ENCODE measurements at places on chromosomes 12 and 14. TPM values are rescaled to one million over a fixed set of nuclear protein-coding genes. Genes with fewer than 3 reads are reported as not detected.

The NANOG gene
- not detected for total RNA-seq

The PLEKHG7 gene
- total RNA-seq = not detected

The CIDEB gene
- 0.20 TPM for total RNA-seq

The SOAT2 gene
- not detected for total RNA-seq

The IGF1 gene
- total RNA-seq = 0.20 TPM

The DBX2 gene
- total RNA-seq = not detected

The DHRS4L2 gene
- total RNA-seq = 11.7 TPM

The CACNA2D4 gene
- 2.7 TPM for total RNA-seq

The CCDC184 gene
- total RNA-seq = 5.1 TPM

The TTC5 gene
- 12.6 TPM for total RNA-seq

The TXNRD1 gene
- 72.8 TPM for total RNA-seq

- no peak overlapping the region for H3K4me3 ChIP-seq
- DNase-seq = peak; percentile 76
- H3K27ac ChIP-seq = no peak overlapping the region
- no peaks in the 10 kb centered on the region for H3K4me1 ChIP-seq
- no peaks in the 10 kb centered on the region for H3K36me3 ChIP-seq
- no peaks in the 10 kb centered on the region for H3K27me3 ChIP-seq
Measured at GRCh38 chr12:15856097-15856982, 25.8 kb upstream of the STRAP start.

DNA sequence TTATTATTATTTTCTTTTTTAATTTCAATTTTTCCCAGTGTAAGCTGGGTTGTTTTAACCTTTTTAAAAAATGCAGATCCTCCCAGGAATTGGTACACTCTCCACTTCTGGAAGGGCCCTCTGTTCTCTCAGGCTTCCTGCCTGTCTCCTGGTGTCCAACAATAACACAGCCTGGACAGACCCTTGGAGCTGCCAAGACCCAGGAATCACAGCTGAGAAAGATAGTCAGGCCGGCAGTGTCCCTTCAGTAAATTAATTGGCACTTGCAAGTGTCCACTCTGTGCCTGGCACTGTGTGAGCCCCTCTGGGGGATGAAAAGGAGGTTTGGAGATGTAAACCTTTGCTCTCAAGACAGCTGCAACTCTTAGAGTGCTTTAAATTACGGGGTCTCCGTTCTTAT, 113.3 kb downstream of the SMOC1 start:
- no peak overlapping the region for H3K4me3 ChIP-seq
- no peaks in the 10 kb centered on the region for H3K27me3 ChIP-seq
- peaks cover 9% of the 10 kb centered on the region for H3K4me1 ChIP-seq
- no peak for DNase-seq
- no peaks in the 10 kb centered on the region for H3K36me3 ChIP-seq

DNA sequence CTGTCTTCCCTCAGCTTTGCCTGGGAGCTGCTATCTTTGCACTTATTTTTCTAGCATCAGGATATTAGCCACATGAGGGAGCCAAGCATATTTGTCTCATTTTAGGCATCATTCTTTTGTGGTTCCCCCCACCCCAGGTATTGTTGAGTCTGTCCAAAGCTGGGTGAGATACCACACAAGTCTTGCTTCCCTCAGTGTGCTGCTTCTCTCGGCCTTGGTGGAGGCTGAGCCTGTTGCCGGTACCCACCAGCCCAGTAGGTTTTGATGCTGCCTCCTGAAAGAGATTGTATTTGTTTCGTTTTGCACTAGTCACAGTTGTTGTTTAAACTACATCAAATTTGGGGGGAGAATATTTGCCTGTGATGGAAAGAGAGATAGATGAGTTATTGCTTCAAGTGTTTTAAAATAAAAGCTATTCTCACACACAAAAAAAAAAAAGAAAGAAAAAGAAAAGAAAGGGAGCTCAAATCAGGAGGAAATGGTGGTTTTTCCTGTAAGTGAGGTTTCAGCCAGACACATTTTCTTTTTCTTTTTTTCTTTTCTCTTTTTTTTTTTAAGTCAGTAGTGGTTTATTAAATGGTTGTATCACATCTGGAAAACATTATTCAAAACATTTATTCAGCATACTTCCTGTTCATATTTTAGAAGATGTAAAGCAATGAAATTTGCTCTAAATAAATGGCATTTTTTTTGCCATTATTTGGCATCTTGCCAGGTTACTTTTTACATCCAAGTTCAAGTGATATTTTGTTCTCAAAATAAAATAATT, 58.5 kb downstream of the SLC4A8 start:
- DNase-seq = no peak
- no peak overlapping the region for H3K4me3 ChIP-seq
- no peak overlapping the region for H3K27ac ChIP-seq
- H3K36me3 ChIP-seq = no peaks in the 10 kb centered on the region
- peaks cover 41% of the 10 kb centered on the region for H3K27me3 ChIP-seq

- no peaks in the 10 kb centered on the region for H3K36me3 ChIP-seq
- no peaks in the 10 kb centered on the region for H3K4me1 ChIP-seq
- no peak overlapping the region for H3K4me3 ChIP-seq
- H3K27me3 ChIP-seq = no peaks in the 10 kb centered on the region
- no peak for DNase-seq
Measured at GRCh38 chr12:9797722-9798619, 29.3 kb upstream of the KLRF1 start.

DNA sequence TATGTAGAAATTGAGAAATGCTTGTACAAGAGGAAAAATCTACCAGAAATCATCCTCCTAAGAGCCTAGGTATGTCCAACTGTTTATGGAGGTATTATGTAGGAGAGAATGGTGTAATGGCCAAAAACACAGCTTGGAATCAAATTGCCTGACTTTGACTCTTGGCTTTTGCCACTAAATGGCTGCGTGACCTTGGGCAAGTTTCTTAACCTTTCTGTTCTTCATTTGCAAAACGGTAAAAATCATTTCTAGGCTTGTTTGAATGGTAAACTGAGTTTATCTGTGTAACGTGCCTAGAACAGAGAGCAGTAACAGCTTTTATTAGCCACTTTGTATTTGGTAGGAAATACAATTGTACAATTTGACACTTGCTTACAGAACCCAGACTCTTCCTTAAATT, 4.9 kb upstream of the GRIP1 start:
- H3K4me3 ChIP-seq = no peak overlapping the region
- H3K4me1 ChIP-seq = no peaks in the 10 kb centered on the region
- no peaks in the 10 kb centered on the region for H3K36me3 ChIP-seq
- DNase-seq = no peak

DNA sequence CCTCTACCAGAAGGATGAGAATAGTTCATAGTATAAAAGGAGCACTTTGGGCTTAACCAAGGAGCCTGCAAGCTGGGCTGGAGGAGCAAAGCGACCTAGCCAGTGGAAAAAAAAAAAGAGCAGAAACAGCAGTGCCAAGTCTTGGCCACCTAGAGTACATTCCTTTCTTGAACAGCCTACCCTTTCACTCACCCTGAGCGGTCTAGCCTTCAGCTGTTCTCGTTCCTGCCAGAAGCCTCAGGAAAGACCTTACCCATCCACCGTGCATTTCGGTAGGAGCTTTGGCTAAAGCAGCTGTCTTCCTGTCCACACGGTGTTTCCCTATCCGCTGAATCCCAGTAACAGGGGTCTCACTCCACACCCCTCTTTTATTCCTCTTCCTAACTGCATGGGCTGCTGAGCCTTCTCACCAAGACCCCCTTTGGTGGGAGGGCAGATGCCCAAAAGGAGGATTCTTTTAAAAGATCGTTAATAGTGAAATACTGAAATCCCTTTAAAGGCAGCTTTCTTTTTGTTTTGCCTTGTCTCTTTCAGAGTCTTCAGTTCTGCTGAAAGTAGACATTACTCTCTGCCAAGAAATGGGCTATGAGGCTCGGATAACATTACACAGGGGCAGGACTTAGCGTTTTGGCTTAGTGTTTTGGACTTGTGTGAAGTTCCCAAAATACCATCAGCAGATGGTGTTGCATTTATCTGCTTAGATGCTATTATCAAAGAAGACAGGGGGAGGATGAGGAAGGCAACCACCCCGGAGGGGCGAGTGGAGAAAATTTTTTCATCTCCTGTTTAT, 88.5 kb upstream of the METAP2 start:
- peak; percentile 97 for DNase-seq
- no peaks in the 10 kb centered on the region for H3K27me3 ChIP-seq
- peak overlapping the region; percentile 50 for H3K4me3 ChIP-seq
- H3K4me1 ChIP-seq = peaks cover 5% of the 10 kb centered on the region
- peak overlapping the region; percentile 97 for H3K27ac ChIP-seq

DNA sequence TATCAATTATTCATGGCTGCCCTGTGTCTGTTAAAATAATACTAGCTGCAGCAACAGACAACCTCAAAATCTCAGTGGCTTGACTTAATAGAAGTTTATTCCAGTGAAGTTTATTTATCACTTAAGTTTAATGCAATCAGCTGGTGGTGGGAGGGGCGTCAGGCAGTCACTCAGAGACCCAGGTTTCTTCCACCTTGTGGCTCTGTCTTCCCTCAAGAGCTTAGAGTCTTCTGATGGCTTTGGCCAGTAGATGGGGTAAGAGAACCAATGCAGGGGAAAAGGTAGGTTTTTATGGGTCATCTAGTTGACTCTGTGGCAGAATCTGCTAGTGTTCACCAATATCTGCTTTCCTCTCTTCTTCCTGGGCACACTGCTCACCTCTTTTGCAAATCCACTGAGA, 668.9 kb downstream of the AACS start:
- no peak overlapping the region for H3K4me3 ChIP-seq
- no peak overlapping the region for H3K27ac ChIP-seq
- no peaks in the 10 kb centered on the region for H3K27me3 ChIP-seq
- DNase-seq = no peak
- H3K36me3 ChIP-seq = no peaks in the 10 kb centered on the region

DNA sequence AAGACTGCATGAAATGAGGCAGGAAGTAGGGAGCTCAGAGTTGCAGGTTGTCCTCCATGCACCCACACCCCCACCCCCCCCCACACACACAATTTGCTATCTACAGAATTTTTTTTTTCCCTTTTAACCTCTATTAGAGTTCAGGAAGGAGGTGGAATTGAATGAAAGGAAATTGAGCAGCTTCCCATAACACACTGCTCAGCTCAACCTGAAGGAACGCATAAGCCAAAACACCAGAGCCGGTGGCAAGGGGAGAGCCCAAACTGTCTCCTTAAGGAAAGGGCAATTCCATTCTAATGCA, 74.1 kb downstream of the NUAK1 start:
- no peak overlapping the region for H3K4me3 ChIP-seq
- peaks cover 3% of the 10 kb centered on the region for H3K4me1 ChIP-seq

DNA sequence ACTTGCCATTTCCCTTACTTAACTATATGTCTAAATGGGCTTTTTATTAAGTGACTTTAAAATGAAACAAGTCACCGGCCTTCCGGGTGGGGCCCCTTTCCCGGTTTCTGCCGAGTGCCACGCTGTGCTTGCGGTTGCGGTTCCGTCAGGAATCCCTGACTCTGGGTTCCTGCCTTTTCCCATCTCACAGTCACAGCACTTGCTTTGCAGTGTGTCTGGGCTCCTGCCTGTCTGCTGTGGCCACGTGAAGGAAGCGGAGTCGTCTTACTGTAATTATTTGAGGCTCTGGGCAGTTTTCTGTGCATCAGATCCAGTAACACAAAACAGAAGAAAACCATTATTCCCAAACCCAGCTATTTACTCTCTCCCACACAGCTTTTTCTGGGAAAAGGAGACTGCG, 44.0 kb upstream of the FRMD6 start:
- no peaks in the 10 kb centered on the region for H3K36me3 ChIP-seq
- no peak overlapping the region for H3K27ac ChIP-seq
- H3K27me3 ChIP-seq = no peaks in the 10 kb centered on the region
- no peak for DNase-seq

DNA sequence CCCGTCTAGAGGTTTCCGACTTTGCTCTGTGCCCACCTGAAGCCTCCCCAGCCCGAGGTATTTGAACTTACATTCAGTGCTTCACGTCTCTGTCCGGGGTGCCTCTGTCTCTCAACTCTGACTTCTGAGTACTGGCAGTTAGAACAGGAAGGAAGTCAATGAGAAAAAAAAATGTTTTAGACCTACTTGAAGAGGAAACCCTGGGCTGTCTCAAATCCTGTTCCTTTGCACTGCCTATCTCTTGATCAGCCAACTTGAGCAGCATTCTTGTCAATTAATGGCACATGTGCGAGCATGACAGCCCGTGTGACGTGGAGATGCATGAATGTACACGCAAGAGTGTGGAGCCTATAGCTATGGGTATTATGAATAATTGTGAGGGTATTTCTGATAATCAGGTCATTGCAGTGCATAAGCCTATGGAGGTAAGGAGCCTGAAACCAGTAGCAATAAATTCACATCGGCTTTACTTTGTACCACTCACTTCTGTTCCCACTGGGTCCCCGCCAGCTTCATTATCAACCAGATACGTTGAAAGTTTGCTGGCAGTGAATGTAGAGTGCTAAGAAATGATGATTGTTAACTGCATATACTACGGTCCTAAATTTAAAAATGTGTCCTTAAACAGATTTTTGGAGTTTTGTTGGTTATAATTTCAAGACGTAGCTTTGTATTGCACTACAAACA, at the start of gene ARHGDIB:
Gene ARHGDIB, minus strand, starts transcription at position 136 of the 687 bp plus-strand sequence. CDS start 10,889 bp downstream, outside the sequence.
- no peaks in the 10 kb centered on the region for H3K27me3 ChIP-seq
- no peak within 1 kb of the TSS for H3K27ac ChIP-seq
- peaks cover 7% of the 10 kb centered on the region for H3K4me1 ChIP-seq
- no peaks in the 10 kb centered on the region for H3K36me3 ChIP-seq

GRCh38 chr14:74491956-74492775, 939 bp downstream of the NPC2 start:
- peak overlapping the region; percentile 53 for H3K27ac ChIP-seq
- H3K4me1 ChIP-seq = peaks cover 9% of the 10 kb centered on the region
- peak; percentile 54 for DNase-seq
- no peaks in the 10 kb centered on the region for H3K36me3 ChIP-seq

GRCh38 chr14:60241091-60241490, 7.9 kb upstream of the PPM1A start:
- no peak overlapping the region for H3K27ac ChIP-seq
- no peaks in the 10 kb centered on the region for H3K27me3 ChIP-seq
- no peak for DNase-seq
- H3K36me3 ChIP-seq = no peaks in the 10 kb centered on the region
- H3K4me1 ChIP-seq = no peaks in the 10 kb centered on the region
- H3K4me3 ChIP-seq = no peak overlapping the region

- H3K27ac ChIP-seq = no peak overlapping the region
- no peaks in the 10 kb centered on the region for H3K27me3 ChIP-seq
- H3K36me3 ChIP-seq = no peaks in the 10 kb centered on the region
- no peak overlapping the region for H3K4me3 ChIP-seq
- no peaks in the 10 kb centered on the region for H3K4me1 ChIP-seq
Measured at GRCh38 chr12:61188801-61189595, 1071.2 kb upstream of the USP15 start.

- DNase-seq = peak; percentile 45
- 0 out of 2 replicates have a peak, but pooled peaks cover 3% of the 10 kb centered on the region for H3K36me3 ChIP-seq
- H3K4me3 ChIP-seq = peak overlapping the region; percentile 91
- H3K27me3 ChIP-seq = no peaks in the 10 kb centered on the region
Measured at GRCh38 chr12:104458694-104459367, 2.1 kb downstream of the CHST11 start.
